ENCODE measurements at places on chromosomes 12 and 14.

- DNase-seq = peak; percentile 85
These were observed 42.9 kb downstream of the TRIP11 start for GRCh38 chr14:91996948-91997371.

GRCh38 chr14:75297411-75298040 lies 18.9 kb downstream of the FOS start:
- no peak for DNase-seq

DNA sequence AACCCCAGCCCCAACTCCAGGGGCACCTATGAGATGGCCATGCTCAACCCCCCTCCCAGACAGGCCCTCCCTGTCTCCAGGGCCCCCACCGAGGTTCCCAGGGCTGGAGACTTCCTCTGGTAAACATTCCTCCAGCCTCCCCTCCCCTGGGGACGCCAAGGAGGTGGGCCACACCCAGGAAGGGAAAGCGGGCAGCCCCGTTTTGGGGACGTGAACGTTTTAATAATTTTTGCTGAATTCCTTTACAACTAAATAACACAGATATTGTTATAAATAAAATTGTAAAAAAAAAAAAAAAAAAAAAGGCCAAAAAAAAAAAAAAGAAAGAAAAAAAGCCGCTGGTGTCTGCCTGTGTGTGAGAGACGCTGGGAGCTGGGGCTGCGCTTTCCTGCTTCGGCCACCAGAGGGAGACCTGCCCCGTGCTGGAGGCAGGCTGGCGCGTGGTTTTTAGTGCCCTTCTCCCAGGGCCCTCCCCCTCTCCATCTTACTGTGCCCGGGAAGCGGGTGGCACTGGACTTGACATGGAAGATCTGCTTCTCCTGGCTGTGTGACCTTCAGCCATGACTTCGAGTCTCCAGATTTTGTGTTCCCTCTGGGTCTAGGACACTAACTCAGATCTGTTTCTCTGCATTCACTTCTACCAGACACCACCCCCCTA lies 3.4 kb upstream of the NXPH4 start:
- DNase-seq = peak; percentile 82

GRCh38 chr12:53054112-53054878 lies 4.4 kb downstream of the TNS2 start:
- peak; percentile 90 for DNase-seq

DNA sequence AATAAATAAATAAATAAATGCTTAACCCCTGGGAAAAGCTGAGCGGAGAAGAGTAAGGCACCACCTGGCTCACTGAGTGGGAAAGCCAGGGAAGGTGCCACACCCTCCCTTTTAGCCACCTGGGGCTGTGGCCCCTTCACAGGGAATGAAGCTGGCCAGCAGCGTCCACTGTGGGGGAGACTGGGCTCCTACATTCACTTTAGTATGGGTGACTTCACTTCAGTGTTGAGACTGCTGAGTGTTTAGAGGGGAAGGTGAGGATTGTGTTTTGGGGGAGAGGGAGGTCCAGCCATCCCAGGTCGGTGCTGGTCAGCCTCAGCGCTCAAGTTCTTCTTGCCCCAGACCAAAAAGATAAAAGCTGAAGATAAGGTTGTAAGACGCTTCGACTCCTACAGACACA lies 1.6 kb downstream of the NAB2 start:
- DNase-seq = no peak

DNA sequence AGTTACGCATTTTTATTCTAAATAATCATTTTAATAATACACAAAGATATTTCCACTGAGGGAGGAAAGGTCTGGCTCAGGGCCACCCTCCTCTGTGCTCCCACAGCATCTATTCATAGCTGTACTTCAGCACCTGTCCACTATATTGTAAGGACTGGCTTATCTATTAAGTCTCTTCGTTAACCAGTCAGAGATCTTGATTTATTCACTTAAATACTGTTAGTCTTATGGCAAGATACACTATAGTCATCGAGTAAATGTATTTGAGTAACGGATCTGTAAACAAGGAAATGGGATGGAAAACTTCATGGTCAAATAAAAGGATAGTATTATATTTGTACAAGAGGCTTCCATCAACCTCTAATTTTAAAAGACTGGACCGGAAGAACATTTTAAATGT lies 54.6 kb downstream of the SPTLC2 start:
- no peak for DNase-seq

DNA sequence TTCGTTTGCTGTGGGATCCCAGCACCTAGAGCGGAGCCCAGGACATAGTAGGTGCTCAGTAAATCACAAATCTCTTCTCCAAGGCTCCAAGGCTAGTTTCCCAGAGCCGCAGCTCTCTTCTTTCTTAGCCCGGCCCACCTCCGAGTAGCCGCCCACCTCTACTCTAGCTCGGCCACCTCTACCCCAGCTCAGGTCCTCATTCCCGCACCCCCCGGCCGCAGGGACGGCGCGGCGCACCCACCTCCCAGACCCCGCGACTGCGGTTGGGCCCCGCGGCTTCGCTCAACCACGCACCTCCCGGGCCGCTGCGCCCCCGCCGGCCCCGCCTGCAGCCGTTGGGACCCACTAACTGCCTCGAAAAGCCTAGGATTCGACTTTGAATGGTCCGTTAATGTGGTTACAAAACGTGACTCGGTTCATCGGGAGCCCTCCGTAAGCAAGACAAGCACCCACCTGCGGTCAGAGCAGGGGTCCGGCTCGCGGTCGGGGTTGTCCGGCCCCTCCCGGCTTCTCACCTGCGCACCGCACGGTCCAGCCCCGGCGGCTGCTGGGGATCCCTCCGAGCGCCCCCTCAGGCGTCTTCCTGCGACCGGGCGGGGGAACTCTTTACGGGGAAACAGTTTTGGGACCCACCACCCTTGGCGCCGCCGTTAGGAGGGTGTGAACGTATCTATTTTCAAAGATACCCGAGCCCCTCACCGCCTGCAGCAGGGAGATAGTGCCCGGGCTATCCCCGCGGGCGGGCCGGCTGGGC lies at the start of gene SLC2A14:
SLC2A14 (minus strand) TSS at position 350 of the 754 bp plus-strand sequence. CDS start 3,035 bp downstream, outside the sequence.
- DNase-seq = no peak

DNA sequence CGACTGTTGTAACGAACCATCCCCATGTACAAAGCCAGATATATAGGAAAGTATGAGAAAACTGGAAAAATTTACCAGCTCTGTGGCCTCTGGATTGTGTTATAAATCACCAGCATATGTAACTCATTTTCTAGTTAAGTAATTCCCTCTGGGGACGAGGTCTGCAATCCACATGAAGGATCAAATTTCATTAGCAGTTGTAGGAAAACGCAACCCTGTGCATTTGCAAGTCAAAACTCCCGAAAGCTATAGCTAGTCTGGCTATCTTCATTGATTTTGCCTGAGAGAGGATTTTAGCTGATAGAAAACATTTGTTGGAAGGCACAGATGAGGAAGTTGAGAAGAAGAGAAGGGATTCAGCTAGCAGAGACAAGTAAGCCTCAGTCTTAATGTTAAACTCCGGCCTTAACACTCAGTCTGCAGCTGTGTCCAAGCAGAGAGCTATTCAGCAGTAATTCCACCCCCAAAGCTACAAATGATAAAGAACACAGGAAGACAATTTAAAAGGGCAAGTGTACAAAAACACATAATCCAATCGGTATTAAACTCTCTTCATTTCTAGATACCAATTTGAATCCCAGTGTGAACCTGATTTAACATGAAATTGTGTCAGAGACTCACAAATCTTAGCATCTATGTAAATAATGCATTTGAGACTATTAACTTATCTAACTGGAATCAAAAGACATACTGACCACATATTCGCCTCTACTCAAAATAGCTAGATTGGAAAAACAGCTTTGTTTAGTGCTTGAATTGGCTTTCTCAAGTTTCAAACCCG lies 54.2 kb upstream of the CERS5 start:
- peak; percentile 78 for DNase-seq

- DNase-seq = no peak
These were observed 44.7 kb downstream of the ATF7IP start for GRCh38 chr12:14410177-14410576.

DNA sequence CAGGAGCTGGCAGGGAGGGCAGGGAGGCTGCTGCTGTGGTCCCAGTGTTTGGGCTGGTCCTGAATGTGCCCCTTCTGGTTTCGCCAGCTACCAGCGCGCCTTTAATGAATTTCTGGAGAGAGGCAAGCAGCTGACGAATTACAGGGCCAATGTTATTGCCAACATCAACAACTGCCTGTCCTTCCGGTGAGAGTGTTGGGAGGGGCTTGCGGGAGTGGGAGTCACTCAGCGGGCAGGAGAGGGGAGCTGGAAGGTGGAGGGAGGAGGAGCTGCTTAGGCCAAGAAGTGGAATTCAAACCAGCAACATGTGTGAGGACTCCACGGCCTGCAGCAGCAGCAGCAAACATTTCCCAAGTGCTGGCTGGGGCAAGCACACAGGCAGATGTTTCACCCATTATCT lies 7.7 kb downstream of the TNFAIP2 start:
- no peak for DNase-seq

DNA sequence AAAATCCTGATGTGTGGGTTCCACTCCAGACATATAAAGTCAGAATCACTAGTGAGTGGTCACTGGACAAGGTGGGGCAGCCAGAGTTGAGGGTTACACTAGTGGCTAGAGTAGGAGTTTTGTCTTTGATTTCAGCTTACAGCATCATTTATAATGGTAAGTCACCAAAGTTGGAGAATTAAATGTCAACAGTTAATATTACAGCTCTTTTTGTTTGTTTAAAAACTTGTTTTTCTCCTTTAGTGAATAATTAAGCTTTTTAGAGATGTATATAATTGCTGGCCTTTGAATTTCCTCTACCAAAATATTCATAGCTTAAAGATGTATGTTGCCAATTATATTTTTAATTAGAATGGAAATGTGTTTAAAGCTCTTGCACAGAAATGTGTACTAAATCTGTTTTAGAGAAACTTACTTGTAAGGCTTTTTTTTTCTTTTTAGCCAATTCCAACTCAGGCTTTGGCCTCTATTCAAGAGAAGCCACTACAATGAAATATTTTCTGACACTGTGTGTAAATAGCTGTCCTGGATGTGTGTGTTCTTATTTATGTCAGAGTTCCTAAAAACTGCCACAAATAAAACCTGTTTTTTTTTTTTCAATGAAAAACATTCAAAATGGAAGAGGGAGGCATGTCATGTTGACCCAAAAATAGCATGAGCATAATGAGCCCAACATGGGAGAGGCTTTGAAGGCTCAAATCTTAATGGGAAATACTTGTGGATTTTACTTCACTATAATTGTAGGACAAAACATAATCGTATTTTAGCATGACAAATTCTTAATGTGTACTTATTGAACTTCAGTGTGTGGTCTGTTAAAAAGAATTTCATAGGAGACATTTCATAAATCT lies 92.2 kb downstream of the TBC1D30 start:
- DNase-seq = no peak

DNA sequence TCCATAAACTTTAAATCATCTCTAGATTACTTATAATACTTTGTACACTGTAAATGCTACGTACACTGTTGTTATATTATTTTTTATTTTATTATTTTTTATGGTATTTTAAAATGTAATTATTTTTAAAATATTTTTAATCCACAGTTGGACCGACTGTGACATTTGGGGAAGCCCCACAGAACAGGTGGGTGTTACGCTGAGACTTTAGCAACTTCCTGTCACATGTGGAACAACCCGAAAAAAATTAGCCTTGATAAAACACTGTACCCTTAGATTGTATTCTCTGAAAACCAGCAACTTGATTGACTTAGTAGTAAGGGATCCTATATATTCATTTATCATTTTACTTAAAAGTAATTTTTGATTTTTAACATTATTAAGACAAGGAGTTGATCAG lies 1755.7 kb upstream of the SEL1L start:
- no peak for DNase-seq

- no peak for DNase-seq
These were observed 63.1 kb upstream of the CNOT2 start for GRCh38 chr12:70180130-70180529.

- no peak for DNase-seq
These were observed 82.4 kb downstream of the SLC25A21 start for GRCh38 chr14:37090026-37090425.

GRCh38 chr14:75518625-75519024 lies 3.6 kb upstream of the BATF start:
- DNase-seq = peak; percentile 23

- no peak for DNase-seq
These were observed 11.2 kb downstream of the NECAP1 start for GRCh38 chr12:8093291-8093690.

- DNase-seq = no peak
These were observed 76.5 kb downstream of the FOXN3 start for GRCh38 chr14:89340200-89341181.

DNA sequence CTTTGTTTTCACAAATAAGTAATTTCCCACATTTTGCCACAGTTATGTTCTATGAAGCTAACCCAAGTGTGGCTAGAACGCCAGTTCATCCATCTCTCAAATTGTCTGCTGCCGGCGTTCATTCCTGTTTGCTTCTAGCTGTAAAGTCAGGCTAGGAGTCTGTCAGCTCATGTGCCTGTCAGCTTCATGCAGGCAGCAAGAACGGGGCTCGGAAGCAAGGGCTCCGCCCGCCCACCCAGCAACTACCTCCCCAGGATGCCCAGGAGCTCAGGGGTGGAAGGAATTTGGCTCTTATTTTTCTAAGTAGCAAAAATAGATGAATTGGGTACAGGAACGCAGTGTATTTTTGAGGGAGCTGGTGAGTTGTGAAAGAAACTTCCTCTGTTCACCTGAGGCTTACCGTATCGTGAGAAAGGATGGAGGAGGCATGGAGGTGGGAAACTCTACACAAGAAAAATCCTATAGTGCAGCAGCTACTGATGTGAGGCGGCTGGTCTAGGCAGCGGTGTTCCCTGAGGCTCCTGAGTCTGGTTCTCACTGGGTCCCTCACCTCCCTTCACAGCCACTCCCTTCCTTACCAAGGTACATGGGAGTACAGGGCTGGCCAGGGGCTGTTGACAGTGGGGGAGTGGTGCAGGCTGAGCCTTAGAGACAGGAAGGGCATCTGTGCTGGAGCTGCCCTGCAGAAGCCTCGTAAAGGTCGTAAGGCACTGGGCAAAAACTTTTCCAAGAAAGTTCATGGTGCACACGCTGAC lies 54.5 kb upstream of the AMN start:
- no peak for DNase-seq

DNA sequence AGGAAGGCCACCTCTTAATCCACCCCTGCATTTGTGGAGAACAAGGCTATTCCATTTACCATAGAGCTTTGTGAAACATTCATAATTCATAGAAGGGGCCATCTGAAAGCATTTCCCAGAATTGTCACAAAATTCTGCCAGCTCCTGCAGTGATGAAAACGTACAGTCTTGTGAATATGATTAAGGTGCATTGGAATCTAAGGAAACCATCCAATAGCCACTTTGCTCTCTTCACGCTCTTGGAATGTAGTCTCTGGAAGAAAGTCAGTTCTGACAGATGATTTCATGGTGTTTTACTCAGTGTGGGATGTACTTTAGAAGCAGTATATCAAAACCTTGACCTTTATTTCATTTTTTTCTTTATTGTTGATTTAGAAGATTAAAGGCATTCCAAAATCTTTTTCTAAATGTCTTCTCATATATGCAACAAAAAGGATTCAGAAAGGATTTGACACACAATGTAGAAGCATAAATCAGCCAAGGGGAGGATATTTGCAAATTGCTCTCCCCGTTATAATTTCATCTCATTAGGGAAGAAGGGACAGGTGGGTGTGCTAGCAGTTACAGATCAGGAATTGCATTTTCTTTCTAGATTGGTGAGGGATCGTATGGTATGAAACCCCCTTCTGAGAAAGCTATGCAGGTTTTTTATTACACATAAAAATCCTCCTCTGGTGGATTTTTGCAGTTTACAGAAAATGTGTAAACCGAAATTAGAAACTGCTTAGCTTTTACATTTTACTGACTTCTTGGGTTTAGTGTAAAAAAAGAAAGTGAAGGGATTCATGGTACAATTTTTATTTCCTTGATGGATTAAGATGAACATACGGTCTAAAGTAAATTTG lies 390.2 kb downstream of the LRIG3 start:
- no peak for DNase-seq
